ENCODE measurements at places on chromosomes 2 and 18.

DNA sequence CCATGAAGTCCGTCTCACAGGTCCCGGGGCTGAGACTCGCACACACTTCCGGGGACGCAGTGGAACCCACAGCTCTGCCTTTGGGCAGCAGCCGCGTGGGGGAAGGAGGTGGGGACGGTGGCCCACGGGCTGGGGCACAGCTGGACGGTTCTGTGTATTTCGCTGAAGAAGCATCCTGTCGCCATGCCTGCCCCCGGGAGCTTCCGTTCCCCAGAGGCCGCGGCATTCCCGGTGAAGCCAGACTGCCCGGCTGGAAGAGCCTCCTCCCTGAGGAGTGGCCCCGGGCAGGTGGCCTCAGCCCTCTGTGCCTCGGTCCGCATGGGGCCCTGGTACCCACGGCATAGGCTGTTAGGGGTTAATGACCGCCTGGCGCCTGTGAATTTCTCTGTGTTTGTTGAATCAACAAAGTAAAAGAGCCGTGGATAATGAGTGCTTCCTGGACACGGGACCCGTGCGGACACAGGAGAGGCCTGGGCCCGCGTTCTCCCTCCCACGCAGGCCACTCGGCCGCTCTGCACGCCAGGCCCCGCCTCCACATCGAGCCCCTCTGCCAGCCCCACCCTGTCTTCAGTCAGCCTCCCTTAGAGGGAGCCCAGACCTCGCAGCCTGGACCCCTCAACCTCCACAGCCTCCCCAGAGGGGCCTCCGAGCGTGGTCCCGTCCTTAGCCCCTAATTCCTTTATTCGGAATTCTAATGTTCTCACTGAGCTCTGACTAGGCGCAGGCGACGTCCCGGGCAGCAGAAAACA, 51.0 kb downstream of the KCNG2 start:
- H3K4me1 ChIP-seq, result no peaks in the 10 kb centered on the region
- no peak overlapping the region for H3K4me3 ChIP-seq
- no peak for DNase-seq
- H3K36me3 ChIP-seq, result no peaks in the 10 kb centered on the region
- no peak overlapping the region for H3K27ac ChIP-seq
- H3K27me3 ChIP-seq, result no peaks in the 10 kb centered on the region

- DNase-seq, result no peak
- no peaks in the 10 kb centered on the region for H3K36me3 ChIP-seq
- no peaks in the 10 kb centered on the region for H3K4me1 ChIP-seq
- H3K4me3 ChIP-seq, result no peak overlapping the region
Measured at GRCh38 chr2:223185638-223186037, 133.6 kb downstream of the KCNE4 start.

DNA sequence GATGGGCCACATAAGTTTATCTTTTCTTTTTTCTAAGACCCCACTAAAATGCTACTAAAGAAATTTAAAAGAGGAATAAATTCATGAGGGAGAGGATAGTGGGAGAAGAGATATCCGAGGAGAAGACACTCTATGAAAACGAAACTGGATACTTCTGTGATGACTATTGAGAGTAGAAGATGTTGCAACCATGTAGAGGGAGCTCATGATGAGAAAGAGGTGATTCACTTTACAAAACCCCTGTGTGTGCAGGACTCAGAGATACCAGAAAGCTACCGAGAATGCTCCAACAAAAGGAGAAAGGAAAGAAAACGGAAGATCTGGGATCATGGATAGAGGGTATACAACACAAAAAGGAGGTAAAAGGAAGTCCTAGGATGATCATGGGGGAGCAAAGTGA, 34.9 kb downstream of the SLC38A11 start:
- H3K36me3 ChIP-seq, result no peaks in the 10 kb centered on the region
- H3K4me1 ChIP-seq, result no peaks in the 10 kb centered on the region

DNA sequence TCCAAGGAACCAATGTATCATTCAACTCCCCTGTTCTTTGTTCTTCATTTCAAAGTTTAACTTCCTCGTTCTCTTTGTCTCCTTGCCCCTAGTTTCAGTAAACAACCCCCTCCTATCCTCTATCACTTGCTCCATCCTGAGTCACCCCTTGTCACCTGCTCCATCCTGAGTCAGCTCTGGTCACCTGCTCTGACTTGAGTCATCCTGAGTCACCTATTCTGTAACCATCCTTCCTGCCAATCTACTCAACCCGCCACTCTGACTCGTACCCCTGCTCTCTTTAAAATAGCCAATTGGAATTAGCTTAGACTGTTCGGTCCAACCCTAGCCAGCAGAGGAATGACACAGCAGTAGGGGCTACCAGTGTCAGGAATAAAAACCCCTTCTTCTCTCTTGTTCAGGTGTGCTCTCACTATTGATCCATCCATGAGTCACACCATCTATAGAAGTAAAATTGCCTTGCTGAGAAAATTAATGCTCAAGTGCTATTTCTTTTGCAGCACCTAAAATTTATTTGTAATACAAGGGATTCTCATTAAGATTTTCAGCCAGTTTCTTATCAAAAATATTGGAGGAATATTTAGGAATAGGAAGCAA, 326.8 kb downstream of the AKAIN1 start:
- no peaks in the 10 kb centered on the region for H3K36me3 ChIP-seq
- H3K27me3 ChIP-seq, result no peaks in the 10 kb centered on the region
- DNase-seq, result no peak
- no peaks in the 10 kb centered on the region for H3K4me1 ChIP-seq
- H3K4me3 ChIP-seq, result no peak overlapping the region

DNA sequence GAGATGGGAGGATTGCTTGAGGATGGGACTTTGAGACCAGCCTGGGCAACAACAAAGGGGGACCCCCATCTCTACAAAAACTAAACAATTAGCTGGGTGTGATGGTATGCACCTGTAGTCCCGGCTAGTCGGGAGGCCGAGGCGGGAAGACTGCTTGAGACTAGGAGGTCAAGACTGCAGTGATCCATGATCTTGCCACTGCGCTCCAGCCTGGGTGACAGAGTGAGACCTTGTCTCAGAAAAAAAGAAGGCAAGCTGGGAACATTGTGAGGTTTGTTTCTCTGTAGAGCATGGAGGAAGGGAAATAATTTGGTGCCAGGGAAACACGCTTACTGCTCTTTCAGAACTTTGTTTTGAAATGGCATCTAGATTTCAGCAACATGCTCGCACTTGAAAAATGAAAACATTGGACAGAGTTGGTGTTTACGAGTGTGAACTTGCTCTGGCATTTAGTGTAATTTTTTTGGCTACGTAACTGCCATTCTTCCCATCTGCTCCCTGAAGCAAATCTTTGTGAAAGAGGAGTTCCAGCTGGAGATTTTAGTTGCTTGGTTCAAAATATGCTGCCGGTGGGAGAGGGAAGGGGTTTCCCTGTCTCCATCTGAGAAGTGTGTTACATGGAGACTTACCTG, 125.6 kb upstream of the DLX2 start:
- no peak for DNase-seq
- peaks cover 1% of the 10 kb centered on the region for H3K27me3 ChIP-seq
- no peak overlapping the region for H3K27ac ChIP-seq
- H3K4me1 ChIP-seq, result peaks cover 63% of the 10 kb centered on the region
- H3K4me3 ChIP-seq, result no peak overlapping the region

GRCh38 chr2:233692648-233693047, at the start of gene UGT1A6:
Gene UGT1A6, plus strand, starts transcription at chr2:233692890. Its CDS starts 115 bp downstream, at chr2:233693005.
- no peaks in the 10 kb centered on the region for H3K4me1 ChIP-seq
- no peak within 1 kb of the TSS for H3K27ac ChIP-seq
- H3K4me3 ChIP-seq, result no peak within 1 kb of the TSS
- H3K36me3 ChIP-seq, result peaks cover 1% of the 10 kb centered on the region
- DNase-seq, result no peak
